ENCODE measurements at places on chromosomes 5 and 9.

DNA sequence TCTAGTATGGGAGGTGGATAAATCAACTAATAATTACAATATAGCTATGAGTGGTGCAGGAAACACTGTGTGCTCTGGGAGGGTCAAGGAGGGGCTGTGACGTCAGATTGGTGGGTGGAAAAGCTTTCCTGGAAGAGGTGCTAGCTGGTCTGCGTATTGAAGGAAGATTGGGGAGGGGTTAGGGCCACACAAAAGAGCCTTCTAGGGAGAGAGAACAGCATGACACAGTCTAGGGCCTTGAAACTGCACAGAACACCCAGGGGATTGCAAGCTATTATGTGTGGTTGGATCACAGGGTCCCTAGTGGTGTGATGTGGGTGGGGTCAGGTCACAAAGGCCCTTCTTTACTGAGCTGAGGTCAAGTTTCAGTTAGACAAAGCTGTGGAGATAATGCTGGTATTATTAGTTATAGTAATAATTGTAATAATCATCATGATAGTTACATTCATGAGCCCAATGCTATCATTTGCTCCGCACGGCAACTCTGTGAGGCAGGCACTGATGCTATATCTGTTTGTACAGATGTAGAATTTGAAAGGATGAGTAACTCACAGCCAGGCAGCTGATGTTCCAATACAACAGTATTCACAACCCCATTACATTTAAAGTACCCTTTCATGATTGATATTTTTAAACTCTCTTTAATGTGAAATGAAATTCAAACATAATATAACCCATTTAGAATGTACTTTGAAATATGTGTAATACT, 197.4 kb upstream of the IL12B start:
- DNase-seq, result no peak

DNA sequence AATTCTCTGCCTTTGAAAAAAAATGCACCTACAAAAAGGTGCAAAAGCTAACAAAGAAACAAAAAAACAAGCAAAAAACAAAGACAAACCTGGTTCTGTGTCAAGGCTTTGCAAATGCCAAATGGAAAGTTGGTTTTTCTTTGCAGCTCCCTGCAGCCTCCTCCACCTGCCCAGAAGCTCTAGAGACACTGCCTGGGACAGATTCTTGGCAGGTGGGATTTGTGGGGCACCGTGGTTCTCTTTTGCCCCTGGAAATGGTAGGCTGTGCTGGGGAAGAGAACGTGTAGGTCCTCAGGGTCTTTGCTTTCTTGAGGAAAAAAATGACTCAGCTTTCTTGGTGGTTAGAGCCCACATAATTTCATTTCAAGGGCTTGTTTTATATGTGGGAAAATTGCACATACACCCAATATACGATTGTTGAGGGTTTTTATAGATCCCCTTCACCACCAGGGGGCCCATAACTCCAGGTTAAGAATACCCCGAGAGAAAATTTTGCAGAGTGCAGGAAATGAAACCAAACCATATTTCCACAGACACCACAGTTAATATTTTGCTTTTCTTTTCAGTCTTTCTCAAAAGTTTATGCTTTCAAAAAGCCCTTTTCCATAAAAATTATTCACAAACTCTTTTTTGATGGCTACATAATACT, 58.7 kb downstream of the NXNL2 start:
- no peak for DNase-seq

- DNase-seq, result no peak
These were observed 1191.9 kb upstream of the NUDT12 start for GRCh38 chr5:104754311-104754995.

DNA sequence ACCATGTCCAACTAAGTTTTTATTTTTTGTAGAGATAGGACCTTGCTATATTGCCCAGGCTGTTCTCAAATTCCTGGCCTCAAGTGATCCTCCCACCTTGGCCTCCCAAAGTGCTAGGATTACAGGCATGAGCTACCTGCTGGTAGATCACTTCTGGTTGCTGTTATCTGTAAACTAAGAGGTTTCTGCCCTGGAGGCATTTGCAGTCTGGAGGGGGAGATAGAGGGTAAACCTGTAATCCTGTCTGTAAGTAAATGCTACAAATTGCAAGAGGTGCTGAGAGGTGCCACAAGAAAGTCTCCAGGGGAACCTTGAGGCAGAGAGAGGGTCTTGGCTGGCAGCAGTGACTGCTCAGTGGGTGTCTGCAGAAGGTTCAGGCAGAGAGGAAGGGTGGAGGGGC, 29.0 kb upstream of the GGTA1 start:
- no peak for DNase-seq

DNA sequence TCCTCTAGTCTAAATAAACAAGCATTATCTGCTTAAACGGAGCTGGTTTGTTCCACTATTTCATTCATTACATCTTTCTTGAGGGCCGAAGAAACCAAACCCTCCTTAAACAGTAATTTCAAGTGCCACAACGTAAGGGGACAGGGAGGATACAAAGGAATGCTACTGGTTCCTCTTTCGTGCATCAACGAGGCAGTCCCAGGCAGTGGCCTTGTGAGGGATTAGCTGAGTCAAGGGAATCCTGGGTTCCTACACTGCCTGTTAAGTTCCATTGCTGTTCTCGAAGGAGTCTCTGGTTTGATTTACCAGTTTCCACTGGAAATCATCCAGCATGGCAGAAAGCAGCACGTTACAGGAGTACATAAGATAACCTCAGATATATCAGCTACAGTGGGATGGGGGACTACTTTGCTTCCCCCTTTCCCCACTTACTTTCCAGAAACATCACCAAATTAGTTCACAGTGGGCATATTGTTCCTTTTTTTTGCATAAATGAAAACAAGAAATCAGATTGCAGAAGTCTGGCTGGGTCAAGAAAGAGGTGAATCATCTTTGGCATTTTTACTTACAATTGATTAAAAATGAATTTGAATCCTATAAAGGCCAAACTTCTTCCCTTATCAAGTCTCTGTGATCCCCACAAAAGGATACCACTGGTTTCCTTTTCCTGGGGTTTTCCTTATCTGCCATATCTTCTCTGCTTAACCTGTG, 2.5 kb upstream of the RANBP3L start:
- DNase-seq, result no peak

- no peak for DNase-seq
These were observed 278.2 kb downstream of the DMRT2 start for GRCh38 chr9:1328341-1328740.

DNA sequence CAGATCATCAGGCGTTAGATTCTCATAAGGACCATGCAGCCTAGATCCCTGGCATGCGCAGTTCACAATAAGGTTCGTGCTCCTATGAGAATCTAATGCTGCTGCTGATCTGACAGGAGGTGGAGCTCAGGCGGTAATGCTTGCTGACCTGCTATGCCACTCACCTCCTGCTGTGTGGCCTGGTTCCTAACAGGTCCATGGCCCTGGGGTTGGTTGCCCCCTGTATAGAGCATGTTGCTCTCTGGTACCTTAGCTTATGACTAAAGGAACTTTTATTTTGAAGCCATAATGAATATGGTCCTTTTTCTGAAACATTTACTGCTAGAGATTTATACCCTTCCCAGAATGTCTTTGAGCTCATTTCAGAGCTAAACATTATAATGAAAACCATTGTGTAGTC, 3.1 kb downstream of the MAN2A1 start:
- no peak for DNase-seq

- DNase-seq, result no peak
These were observed 63.5 kb downstream of the OLFM1 start for GRCh38 chr9:135150981-135151380.

GRCh38 chr5:107661650-107662044, 9.1 kb downstream of the EFNA5 start:
- no peak for DNase-seq

- no peak for DNase-seq
These were observed 44.3 kb upstream of the COL5A1 start for GRCh38 chr9:134597041-134597913.

GRCh38 chr9:118418887-118419565, 714.8 kb downstream of the TLR4 start:
- DNase-seq, result no peak

- no peak for DNase-seq
These were observed 5.9 kb upstream of the RGMB start for GRCh38 chr5:98767581-98767980.

DNA sequence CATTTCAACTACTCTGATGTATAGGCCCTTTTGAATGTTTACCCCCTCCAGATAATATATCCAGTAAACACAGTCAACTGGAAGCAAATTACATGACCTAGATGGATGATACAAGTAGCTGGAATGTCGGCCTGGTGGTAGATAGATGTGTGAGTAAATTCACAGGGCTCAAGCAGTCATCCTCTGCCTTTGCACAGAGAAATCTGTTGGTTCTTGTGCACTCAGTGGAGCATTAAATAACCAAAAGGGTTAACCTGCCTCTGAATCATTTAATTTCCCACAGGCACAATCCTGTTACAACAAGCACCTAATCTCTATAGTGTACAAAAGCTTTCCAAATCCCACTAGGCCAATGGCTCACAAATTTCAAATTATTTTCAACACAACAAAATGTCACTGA, 668.3 kb downstream of the DNAH5 start:
- no peak for DNase-seq

- DNase-seq, result no peak
These were observed 206.2 kb upstream of the EFNA5 start for GRCh38 chr5:107876906-107877305.

- no peak for DNase-seq
These were observed 782 bp upstream of the SKP1 start for GRCh38 chr5:134177369-134178095.

- no peak for DNase-seq
These were observed 21.9 kb upstream of the NOTCH1 start for GRCh38 chr9:136567651-136568287.

- no peak for DNase-seq
These were observed 33.9 kb upstream of the ALDH1B1 start for GRCh38 chr9:38358390-38359296.

- DNase-seq, result no peak
These were observed 1410.4 kb upstream of the CDH9 start for GRCh38 chr5:28448791-28449190.

GRCh38 chr9:87720173-87720572, 5.7 kb upstream of the CTSL start:
- no peak for DNase-seq

DNA sequence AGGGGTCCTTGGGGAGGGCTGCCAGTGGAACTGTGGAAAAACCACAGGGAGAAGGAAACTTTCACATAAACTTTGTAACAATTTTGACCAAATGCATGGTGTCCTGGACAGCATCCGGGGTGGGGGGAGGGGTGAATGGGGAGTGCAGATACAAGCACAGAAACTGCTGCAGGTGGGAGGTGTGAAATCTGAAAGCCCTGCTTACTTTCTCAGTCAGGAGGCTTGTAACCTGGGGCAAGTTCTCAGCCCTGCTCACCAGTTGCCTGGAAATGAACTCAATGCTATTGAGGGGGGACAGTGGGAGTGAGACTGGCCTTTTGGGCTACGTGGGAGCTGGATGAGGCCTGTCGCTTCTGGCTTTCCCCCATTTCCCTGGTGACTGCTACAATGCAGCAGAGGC, 694.5 kb upstream of the ZNF608 start:
- no peak for DNase-seq

DNA sequence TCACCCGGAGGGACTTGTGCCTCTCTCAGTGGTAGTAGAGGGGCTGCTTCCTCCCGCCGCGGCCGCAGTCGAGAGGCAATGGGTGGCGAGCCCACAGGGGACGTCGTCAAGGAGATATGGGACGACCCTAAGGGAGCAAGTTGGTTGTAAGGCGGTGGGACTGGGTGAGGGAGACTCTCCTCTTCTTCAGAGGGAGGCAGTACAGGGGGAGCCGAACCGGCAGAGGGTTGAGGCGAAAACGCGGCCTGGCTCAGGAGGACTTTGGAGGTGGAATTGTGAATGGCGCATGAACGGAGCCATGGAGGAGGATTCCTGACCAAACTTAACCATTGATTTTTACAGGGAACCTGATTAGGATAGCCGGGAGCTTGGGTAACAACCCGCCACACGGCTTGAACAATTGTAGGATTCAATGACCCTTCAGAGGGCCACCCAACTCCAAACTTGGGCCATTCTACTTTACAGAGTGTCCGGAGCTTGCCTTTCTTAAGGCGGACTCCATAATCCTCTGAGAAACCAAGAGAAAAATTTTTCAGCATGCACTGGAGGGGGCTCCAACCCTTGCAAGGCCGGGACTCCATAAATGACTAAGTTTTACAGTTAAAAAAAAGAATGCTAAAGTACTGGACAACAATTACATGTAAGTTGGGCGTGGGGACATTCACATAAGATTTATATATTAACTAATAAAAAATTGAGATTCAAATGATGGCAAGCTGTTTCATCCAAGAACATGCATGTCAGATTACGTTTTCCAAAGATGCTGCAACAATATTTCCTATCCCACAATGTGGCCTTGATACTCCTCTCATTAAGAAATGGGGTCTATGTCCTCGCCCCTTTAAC, 19.4 kb upstream of the RHOBTB3 start:
- no peak for DNase-seq

GRCh38 chr5:121873409-121873808, 21.7 kb downstream of the FTMT start:
- no peak for DNase-seq

GRCh38 chr9:91296354-91296753, 65.4 kb downstream of the AUH start:
- no peak for DNase-seq

GRCh38 chr9:137268538-137269201, 8.9 kb upstream of the TOR4A start:
- no peak for DNase-seq

DNA sequence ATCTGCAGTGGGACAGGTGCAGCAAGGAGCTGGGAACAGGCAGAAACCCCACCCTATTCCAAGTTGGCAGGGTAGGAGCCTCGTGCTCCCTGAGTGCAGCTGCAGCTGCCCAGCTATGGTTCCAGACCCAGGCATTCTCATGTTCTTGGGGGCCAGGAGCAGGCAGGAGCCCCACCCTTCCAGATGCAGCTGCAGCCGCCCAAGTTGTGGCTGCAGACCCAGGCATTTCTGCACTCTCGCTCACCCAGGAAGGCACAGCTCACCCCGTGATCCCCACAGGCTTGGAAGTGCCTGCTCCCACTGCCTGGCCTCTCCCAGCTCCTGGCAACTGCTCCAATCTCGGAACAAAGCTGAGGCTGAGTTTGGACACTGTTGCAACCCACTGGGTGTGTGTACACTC, 275.8 kb upstream of the ADRA1B start:
- DNase-seq, result no peak

GRCh38 chr5:69007726-69008368, 86.0 kb upstream of the SLC30A5 start:
- peak; percentile 23 for DNase-seq
